MG63 (cell line): ENCODE measurements at places on chromosomes 11 and 22. TPM values are rescaled to one million over a fixed set of nuclear protein-coding genes. Genes with fewer than 3 reads are reported as not detected.

The C11orf42 gene
- total RNA-seq = not detected in 2 replicates

DNA sequence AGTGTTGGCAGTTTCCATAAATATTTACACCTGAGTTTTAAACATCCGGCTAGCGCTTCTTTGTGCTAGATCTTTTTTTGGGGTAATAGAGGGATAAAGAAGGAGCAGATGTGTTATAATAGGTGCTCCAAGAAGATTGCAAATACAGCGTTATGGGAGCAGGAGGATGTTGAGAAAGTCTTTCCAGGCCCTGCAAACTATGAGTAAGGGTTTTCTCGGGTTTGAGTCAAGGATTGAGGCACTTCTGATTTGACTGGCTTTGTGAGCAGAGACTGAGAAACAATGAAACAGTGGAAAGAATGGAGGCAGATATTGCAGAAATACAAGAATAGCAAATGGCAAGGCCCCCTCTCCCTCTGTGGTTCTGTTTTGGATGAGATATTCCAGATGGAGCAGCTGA is 155.0 kb upstream of the TIMP3 start:
- no peak for DNase-seq

GRCh38 chr11:44863231-44863630 is 87.5 kb downstream of the TP53I11 start:
- DNase-seq = peak; percentile 16

- peak; percentile 65 for DNase-seq
These were observed 75.3 kb downstream of the FBLN1 start for GRCh38 chr22:45577746-45578523.

DNA sequence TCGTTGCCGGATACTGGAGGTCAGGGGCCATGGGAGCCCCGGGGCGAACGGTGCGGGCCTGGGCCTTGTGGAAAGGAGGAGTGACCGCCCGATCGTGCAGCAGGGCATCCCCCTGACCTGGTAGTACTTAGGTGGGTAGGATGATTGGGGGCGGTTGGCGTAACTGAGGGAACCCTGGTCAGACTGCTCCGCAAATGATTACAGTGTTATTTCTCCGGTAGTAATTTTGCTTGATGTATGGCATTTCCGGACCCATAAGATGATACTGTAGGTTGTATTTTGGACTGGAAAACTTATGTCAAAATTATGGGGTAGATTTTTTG is 762 bp downstream of the MTMR3 start:
- DNase-seq = no peak

DNA sequence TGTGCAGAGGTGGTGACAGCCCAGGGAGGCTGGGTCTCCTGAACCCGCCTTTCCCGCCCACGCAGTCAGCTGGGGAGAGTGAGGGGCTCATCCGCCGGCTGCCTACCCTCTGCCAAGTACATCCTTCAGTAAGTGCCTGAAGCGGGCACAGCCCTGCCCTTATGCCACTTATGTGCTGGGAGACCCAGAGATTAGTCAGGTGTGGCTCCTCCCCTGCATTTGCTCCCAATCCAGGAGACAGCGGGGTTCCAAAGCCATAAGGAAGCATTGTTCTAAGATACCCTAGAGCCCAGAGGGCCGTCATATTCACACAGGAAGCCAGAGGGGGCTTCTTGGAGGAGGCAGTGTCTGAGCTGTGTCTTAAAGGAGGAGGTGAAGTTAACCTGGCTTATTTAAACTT is 5.8 kb upstream of the PPP6R3 start:
- no peak for DNase-seq

GRCh38 chr11:102709201-102709945 is 3.8 kb upstream of the MMP27 start:
- DNase-seq = no peak
